ENCODE measurements at places on chromosomes 4 and X.

GRCh38 chrX:87580862-87581261, 63.3 kb downstream of the KLHL4 start:
- no peak for DNase-seq

- no peak for DNase-seq
Measured at GRCh38 chrX:154751203-154751668, 359 bp upstream of the GAB3 start.

GRCh38 chrX:9611436-9612145, 146.7 kb downstream of the TBL1X start:
- DNase-seq = no peak

DNA sequence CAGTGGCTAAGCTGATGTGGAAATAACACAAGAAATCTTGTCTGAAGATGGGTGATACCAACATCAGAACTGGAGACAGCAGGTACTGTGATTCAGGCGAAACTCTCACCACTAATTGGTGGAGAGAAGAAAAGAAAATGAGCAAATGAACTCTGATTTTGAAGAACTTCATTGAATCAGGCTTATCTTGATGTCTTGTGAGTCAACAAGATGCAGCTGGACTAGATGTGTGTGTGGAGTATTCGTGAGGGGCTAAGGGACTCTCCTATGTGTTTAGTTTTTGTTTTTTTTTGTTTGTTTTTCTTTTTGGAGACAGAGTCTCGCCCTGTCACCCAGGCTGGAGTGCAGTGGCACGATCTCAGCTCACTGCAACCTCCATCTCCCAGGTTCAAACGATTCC, 131.6 kb downstream of the DHRSX start:
- no peak for DNase-seq

DNA sequence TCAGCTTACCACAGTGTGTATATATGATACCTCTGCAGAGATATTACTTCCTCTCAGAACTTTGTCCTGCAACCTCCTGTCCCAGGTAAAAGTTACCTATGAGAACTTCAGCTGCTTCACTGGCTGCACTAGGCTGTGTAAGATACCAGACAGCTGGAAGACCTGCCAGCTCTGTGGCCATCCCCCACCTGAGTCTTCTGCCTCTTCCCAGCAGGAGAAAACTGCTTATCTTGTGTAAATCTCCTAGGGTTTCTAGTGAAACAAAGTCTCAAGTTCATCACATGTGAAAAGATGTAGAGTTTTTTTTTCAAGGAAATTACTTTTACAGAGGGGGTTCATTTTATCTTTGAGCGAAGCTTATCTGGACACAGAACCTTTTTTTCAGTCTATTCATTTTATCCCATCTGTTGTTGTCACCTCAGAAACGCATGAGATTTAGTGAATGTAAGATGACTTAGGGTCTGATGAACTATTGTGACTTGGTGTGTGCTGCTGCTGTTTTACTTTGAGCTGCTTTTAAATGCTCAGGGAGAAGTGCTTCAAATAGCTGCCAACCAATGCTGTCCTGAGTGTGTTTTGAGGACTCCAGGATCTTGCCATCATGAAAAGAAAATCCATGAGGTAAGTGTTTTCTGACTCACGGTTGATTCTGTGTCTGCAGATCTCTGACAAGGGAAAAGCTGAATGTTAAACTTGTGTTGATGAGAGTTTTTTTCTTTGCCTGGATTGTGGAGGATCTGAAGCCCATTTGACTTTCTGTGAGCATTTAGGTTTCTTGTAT, 187.8 kb downstream of the FRAS1 start:
- no peak for DNase-seq

GRCh38 chr4:89152972-89153371, 41.6 kb downstream of the TIGD2 start:
- no peak for DNase-seq

- DNase-seq = no peak
Measured at GRCh38 chrX:17826609-17827496, 34.2 kb downstream of the RAI2 start.

DNA sequence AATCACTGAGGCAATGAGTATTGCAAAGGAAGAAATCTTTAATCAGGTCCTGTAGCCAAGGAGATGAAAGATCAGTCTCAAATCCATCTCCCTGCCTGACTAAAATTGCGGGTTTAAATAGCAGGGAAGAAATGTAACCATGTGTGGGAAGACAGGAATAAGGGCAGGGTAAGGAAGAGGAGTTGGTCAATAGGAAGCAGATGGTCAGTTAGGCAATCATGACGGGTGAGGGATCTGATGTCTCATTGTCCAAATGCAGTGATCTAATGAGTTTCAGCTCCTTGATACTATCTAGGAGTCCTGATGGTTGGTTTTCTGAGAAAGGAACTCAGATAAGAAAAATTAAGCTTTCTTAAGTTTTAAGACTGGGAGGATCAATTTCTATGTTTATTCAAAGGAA, 200.8 kb downstream of the SPATA18 start:
- DNase-seq = no peak

- no peak for DNase-seq
Measured at GRCh38 chr4:76677571-76678326, 220.2 kb downstream of the SOWAHB start.

- DNase-seq = no peak
Measured at GRCh38 chr4:75907966-75908365, 5.7 kb upstream of the PPEF2 start.

DNA sequence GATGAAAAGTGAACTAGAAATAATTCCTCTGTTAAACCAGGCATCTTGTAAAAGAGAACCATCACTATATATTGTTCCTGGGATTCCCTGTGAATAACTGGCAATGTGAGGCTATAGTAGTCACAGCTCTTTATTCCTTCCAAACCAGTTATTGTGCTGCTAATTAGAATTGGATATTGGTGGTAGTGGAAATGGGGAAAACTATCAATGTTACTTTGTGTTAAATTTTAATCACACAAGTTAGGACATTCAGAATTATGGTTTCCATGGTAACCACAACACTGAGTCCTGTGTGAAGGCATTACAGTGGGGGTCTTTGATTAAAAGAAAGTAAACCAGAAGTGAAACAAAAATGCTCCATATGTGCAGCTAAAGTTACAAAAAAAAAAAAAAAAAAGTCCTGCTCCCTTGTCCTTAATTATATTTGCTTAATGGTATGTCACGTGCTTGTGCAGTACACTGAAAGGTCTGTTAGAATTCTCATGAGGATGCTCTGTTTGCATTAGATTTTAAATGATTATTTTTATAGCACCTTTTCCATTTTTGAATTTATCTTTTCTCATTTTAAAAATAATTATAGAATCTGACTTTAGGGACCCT, 200.4 kb downstream of the ADGRL3 start:
- no peak for DNase-seq

- no peak for DNase-seq
Measured at GRCh38 chrX:132425744-132426318, 63.0 kb downstream of the MBNL3 start.

DNA sequence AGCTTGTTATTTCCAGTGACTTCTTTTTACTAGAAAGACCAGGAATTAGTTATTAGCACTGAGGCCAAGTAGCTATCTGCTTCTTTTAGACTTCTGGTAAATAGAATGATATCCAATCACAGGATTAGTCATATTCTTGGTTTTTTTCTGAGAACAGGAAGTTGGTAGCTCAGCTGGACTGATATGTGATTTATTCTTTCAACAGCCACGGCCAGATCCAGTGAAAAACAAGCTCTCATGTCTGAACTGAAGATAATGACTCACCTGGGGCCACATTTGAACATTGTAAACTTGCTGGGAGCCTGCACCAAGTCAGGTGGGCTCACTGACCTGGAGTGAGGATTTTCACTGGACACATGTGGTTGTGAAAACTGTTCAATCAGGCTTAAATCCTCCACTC, 48.6 kb downstream of the PDGFRA start:
- DNase-seq = no peak

DNA sequence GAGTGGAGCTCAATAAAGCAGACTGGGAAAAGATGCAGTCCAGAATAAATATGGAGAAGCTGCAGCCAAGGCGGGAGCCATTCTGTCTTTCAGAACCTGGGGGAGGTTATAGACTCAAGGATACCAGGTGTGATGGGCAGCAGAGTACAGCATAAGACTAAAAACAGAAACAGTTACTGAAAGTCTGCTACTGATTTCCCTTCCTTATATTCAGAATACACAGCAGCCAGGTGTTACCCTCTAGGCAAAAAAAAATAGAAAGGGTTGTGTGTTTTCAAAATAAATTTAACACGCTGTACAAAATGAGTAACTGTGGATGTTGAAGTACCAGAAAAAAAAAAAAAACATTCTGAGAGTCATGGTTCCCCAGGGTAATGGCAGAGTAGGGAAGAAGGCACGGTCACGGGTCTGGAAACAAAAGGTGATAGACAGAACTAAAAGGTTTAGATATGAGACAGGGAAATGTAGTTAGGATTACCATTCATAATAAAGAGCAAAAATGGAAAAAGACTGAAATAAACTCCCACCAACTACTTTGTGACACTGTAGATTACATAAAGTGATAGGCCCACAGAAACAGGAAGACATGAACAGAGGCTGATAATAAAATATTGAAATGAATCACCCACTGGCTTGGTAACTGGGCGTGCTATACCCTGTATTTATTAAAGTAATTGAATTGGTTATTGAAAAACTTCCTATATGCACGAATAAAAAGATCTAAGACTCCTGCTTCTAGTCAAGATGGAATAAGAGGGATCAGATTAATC, 10.8 kb upstream of the HHIP start:
- DNase-seq = no peak

GRCh38 chrX:9770319-9770718, 4.7 kb upstream of the GPR143 start:
- no peak for DNase-seq

- DNase-seq = no peak
Measured at GRCh38 chr4:155342142-155342541, 34.6 kb downstream of the MAP9 start.

DNA sequence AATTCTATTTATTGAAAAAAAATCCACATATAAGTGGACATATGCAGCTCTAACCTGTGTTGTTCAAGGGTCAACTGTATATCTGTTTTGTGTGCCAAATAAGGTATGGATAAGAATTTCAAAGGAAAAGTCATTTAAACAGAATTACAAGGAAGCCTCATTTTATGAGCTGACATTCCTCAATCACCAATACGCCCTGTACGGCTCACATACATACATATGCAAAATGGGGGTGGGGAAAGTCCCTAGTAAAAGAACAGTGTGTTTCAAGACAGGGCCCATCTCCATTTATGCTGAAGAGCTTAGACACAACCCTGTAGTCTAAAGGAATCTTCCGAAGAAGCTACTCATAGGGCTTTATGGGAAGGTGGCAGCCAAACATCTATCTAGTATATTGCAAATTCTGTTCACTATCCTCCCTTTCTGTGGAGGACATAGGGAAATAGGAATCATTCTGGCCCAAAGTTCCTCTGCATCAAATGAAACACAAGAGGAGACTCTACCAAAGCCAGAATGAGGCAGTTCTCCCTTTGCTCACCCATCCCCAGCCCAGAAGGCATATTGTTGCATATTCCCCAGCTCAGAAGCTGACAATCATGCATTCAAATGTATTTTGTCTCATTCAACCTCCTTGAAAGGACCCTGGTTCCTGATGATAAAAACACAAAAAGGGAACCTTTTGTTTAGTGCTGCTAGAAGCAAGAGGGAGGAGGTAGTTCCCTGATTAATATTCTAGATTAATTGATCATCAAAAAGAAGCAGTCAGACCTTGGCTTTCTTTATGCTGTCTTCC, 13.7 kb upstream of the ZBTB33 start:
- DNase-seq = no peak

DNA sequence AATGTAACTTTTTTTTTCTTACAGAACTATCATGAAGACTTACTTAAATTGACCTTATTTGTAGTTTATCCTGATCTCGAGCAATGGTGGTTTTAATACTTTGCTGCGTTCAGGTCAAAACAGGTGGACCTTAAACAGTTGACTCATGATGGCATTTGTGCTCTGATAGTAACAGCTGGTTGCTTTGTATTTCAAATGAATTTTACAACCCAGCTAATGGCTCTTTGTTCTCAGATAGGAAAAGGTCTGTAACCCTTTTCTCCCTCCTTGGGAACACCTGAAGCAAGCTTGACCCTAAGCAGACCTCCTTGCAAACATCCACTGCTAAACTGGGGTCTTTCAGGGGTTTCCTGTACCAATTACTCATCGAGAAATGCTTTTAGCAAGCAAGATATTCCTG, 79.2 kb downstream of the F11 start:
- DNase-seq = no peak

- DNase-seq = no peak
Measured at GRCh38 chr4:149500806-149501205, 314.8 kb downstream of the IQCM start.

- DNase-seq = no peak
Measured at GRCh38 chr4:81722290-81722851, 250.7 kb upstream of the RASGEF1B start.

DNA sequence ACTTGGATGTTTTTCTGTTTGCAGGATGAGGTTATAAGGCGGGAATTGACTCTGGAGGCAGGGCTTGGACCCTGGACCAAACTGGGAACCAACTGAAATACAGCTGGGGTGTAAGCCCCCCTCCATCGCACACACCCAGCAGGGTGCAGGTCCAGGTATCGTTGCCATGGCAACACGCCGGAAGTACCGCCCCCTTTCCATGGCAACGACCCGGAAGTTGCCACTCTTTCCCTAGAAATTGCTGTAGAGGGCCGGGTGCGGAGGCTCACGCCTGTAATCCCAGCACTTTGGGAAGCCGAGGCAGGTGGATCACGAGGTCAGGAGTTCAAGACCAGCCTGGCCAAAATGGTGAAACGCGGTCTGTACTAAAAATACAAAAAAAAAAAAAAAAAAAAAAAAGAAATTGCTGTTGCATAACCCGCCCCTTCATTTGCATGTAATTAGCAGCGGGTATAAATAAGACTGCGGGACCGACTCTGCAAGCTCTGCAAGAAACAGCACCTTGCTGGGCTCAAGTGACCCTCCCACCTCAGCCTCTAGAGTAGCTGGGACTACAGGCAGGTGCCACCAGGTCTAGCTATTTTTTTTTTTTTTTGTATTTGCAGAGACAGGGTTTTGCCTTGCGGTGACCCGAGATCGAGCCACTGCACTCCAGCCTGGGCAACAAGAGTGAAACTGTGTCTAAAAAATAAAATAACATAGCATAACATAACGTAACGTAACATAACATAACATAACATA, 139.6 kb downstream of the CRLF2 start:
- DNase-seq = no peak

DNA sequence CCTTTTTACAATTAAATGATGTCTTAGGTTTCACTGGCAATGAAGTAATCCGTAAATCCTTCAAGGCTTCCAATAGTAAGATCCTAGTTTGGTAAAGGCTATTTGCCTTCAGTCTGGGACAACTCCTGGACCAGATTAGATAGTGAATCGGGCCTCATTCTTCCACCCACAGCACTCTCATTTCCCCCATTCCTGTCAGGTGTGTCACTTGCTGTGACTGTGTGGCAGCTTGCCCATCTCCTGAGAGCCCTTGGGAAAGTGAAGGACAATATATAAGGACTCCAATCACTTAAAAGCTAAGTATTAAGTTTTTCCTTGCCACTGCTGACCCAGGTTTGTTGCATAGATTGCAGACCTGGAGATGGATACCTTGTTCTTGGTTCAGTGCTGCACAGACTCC, 3.3 kb upstream of the GASK1B start:
- peak; percentile 41 for DNase-seq

GRCh38 chr4:156038772-156039171, 85.1 kb upstream of the CTSO start:
- DNase-seq = no peak

Measured in LoVo (cell line).